ENCODE measurements at places on chromosomes 1 and 21.

GRCh38 chr1:171140401-171140800, 44.7 kb upstream of the FMO2 start:
- DNase-seq, result no peak

DNA sequence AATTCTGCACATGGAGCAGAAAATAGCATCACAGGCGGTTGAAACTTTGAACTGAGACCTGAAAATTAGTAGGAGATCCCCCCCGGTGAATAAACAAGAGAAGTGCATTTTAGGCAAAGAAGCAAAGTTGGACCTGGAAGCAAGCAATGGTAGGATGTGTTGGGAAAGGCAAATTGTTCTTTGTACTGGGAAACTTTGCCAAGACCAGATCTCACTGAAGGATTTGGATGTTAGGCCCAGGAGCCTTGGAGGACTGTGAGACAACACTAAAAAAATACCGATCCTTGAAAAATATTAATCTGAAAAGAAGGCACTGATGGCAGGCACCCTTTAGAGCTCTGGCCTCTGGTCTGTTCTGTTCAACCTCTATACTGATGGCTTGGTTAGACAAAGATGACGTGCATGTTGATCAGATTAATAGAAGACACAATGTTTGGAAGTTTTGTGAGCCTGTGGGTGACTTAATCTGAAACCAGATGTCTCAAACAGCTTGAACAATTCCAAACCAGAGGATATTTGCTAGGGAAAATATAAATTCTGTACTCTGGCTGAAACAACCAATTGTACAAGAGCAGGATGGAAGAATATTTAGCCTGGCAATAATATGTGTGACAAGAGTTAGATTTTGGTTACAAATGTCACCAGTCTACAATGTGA, 108.4 kb downstream of the ROR1 start:
- DNase-seq, result no peak

DNA sequence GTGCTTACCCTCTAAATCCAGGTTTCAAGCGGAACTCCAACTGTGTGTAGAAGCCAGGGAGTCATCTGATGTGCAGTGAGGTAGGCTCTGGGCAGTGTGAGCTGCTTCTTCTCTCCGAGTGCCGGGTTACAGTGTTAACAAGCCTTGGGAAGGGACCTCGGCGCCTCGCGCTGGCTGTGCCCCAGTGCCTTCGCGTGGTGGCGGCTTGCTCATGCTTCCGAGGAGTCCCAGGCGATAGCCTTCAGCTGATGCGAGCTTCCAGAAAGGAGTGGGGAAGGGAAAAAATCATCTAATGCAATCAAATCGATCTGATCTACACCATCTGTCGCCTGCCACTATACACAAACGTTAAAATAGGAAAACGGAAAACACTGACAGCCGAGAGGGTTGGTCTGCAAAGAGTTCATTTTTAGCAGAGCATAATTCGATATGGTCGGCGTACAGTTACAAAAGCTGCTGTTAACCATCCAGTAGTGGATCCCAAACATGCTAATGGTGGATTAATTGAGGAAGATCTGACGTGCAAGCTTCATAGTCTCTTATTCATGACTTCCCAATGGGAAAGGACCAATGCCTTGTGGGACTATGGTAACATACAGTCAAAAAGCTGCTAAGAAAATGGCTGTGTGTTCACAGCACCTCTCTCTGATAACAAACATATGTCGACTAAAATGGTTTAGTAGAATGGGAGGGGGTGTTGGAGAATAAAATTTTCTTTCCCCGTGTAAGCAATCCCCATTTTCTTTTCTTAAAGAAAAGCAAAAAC, 128.7 kb upstream of the DPYD start:
- no peak for DNase-seq

- DNase-seq, result no peak
Measured at GRCh38 chr1:81634294-81634693, 166.4 kb upstream of the ADGRL2 start.

- no peak for DNase-seq
Measured at GRCh38 chr1:109912873-109913272, 2.2 kb downstream of the CSF1 start.

DNA sequence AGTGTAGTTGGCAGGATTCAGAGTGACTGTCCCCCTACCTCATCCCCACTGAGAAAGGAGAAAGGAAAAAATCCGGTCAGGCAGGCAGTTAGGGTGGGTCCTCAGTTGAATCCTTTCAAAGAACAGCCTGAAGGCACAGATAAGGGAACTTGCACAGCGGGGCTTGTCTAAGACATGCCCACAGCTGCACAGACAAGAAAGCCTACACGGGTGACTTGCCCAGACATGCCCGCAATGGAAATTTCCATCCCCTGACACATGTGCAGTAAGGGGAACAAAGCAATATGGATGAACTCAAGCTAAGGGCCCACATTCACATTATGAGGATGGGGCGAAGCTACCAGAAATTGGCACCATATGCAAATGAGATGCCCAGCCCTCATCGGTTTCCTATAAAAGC, 82.5 kb downstream of the DESI2 start:
- no peak for DNase-seq

GRCh38 chr21:39712976-39713375, 32.0 kb upstream of the IGSF5 start:
- no peak for DNase-seq

- DNase-seq, result no peak
Measured at GRCh38 chr1:195096051-195096521, 1512.2 kb downstream of the KCNT2 start.

DNA sequence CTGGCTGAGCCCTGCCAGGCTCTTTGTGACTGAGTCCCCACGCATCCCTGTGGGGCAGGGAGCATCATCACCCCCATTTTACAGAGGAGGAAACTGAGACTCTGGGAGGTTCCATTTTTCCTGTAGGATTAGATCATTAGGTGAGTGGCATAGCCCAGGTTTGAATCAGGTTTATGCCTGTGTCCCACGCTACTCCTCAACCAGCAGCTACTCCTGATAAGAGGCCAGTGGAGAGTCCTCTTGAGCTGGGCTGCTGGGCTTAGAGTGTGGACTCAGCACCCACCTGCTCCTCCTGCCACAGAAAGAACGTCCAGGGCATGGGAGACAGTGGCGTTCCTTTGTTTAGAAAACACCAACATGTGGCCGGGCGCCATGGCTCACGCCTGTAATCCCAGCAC, 30.7 kb downstream of the TNFRSF1B start:
- DNase-seq, result no peak

DNA sequence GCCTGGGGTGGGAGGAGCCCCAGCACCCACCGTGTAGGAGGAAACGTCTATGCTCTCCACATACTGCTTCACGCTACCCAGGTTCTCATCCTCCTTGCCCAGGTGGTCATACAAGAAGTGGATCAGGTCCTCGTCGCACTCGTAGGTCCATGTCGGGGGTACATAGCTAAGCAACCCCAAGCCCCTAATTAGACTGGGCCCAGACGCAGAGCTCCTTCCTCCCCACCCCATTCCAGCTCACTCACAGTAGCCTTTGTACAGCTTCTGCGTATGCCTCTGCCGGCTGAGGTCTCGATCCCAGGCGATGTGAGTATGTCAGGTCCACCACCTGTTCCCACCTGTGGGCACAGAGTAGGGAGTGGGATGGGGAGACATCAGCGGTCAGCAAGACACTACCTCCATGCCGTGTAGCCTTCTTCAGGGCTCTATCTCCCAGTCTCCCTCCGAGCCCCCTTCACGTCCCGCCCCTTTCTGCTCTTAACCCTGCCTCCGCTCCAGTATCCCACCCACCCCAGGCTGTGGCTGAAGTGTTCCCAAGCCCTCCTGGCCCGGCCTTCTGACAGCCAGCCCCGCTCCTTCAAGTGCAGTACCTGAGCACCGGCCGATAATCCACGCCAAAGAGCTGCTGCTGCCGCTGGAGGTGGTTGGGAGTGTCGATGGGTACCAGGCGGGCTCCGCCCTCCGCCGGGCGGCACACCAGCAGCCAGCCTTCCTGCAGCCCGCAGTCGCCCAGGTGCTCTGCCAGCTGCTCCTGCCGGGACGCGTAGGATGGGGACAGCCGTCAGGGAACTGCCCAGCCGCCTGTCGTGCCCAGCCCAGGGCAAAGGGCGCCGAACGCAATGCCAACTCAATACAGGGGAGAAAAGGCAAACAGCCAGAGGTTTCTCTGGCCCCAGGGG, 919 bp downstream of the HECTD3 start:
- no peak for DNase-seq

Data from HFF-Myc (cell line).